ENCODE measurements at places on chromosomes 2 and 18.

- DNase-seq = no peak
Measured at GRCh38 chr2:145909175-145909755, 1389.3 kb upstream of the ZEB2 start.

GRCh38 chr18:57048351-57048750, 98.5 kb upstream of the BOD1L2 start:
- DNase-seq = no peak

DNA sequence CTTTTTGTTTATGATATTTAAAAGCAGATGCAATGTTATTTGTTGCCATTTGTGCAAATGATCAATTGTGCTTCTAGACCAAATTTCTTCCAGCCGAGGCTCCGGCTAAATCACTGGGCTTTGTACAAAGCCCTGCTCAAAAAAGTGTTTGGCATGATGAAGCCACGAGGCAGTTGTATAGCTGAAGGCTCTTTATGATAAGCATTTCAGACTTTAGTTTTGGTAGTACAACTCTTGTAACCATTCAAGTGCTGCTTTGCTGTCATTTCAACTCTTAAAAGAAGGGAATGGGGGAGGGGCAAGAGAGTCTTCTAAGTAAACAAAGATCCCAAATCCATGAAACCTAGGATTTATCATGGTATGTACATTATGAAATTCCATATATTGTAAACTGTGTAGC, 3.3 kb upstream of the ZNF532 start:
- DNase-seq = no peak

GRCh38 chr2:26424221-26424620, 22.5 kb downstream of the DRC1 start:
- DNase-seq = no peak

Data from kidney glomerular epithelial cell (primary cell).